ENCODE measurements at places on chromosomes 12 and 14.

DNA sequence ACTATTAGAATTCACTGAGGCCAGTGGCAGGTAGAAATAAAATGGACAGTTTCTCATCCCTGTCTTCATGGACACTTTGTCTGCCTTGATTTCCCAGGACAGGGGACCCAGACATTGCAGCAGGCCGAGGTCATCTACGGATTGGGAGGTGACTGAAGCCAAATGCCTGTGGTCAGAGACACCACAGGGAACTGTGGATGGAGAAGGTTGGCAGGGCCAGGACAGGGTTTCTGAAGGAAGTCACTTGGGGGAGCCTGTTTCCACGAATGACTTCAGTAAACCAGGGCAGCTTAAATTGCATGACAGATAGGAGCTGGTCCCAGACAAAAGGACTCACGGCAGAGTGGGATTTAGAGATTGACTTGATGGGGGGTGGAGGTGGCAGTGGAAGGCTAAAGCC is 224.9 kb downstream of the NTF3 start:
- DNase-seq = no peak

- peak; percentile 56 for DNase-seq
Measured at GRCh38 chr14:51328064-51328771, 88.2 kb downstream of the TMX1 start.

DNA sequence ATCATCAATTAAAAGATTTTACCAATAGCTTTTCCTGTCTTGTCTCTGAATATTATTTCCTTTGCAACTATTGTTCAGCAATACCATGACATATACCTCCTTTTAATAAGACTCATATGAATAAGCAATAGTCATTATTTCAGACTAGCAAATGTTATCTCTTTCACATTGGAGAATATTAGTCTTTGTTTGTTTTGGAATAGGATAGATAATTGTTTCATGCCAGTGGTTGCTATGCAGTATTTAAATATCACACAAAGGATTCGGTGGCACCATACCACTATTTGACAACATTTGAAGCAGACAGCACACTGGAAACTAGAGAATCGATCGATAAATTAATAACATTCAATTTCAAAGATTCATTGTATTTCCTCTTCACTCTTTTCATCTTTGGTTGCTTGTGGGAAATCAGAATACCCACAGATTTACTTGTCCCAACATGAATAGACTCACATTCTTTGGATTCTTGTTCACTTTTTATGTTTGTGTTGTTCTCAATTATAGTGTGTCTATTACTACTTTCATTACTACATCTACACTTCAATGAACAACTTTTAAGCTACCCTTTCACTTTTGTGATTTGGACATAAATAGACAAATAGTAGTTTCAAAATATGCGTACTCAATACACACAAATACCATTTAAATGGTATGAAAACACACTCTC is 42.7 kb upstream of the TBPL2 start:
- DNase-seq = no peak

DNA sequence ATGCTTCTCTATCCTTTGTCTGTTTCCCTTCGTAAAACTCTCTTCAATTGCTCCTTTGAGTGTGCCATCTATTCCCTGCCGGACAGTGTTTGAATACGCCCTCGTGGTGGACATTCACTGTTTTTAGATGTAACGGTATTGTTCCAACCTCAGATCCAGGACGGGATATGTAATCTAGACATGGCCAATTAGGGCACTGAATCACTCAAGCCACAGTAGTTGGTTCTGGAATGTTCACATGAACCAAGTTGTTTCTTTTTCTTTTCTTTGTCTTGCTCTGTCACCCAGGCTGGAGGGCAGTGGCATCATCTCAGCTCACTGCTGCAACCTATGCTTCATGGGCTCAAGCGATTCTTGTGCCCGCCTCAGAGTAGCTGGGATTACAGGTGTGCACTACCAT is 204.2 kb upstream of the PLXNC1 start:
- DNase-seq = no peak

DNA sequence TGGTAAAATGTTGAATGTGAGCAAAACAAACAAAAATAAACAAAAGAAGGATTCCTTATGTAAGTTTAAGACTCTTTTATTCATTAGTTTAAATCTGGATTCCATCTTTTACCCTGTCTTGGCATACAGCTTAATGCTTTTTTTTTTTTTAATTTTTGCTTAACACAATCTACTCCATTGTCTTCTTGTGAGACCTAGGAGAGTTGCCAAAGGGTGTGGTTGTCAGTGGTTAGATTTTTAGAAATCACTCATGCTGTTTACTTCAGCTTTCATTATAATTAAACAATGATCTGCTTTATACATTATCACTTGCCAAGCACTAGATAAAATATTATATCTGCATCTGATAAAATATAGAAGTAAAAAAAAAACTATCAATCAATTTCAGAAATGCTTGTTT is 77.7 kb upstream of the KITLG start:
- no peak for DNase-seq

GRCh38 chr14:69652942-69653684 is 41.7 kb downstream of the SUSD6 start:
- no peak for DNase-seq

GRCh38 chr12:130796985-130797686 is 41.9 kb downstream of the STX2 start:
- peak; percentile 63 for DNase-seq

DNA sequence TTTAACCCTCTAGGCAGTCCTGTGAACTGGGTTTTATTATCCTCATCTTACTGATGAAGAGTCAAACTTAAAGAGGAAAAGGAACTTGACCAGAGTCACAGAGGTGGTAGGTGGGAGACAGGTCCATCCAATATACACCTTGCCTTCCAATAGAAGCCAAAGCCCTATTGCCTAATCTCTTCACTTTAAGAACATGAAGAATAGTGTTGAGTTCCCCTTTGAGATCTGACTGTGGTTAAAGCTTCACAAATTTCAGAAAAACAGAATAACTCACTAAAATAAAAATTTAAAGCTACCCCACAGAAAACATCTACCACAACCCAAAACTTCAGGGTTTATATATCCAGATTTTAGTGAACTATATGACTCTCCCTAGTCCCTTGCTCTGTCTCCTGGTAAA is 115.4 kb downstream of the ETV6 start:
- DNase-seq = no peak

DNA sequence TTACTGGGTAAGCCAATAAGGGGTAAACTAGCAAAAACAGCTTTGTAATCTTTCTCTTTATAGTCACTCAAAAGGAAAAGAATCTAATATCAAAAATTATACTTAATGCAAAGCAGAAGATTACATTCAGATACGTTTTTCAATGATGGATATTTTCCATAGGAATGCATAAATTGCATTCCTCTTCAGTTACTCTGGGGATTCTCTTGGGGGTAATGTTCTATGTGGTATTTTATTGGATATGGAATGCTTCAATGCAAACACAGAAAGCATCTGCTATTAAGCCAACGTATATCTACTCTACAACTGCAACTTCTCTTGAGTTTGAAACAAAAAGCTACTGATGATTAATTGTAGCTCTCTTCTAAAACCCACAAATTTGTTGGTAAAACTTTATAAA is 106.0 kb downstream of the SLC41A2 start:
- no peak for DNase-seq

DNA sequence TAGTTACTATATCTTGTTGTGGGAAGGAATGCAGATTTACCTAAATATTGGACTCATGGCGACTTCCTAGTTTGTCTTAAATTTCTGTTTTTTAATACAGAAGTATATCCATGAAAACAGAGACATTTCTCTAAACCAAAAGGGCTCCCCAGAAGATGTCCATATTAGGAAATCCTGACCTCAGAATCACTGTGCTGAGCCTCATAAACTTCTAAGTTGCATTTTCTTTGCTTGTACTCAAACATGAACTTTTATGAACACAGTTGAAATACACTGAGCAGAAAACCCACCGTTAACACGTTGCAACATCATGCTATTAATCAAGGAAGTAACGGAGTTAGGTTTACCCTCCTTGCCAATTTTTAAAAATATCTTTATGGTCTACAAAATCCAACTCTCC is 42.9 kb upstream of the NR2C1 start:
- no peak for DNase-seq

- DNase-seq = peak; percentile 43
Measured at GRCh38 chr12:31895449-31896150, 63.6 kb upstream of the RESF1 start.

GRCh38 chr14:72892103-72892878 is 1.6 kb downstream of the DPF3 start:
- DNase-seq = peak; percentile 59

- no peak for DNase-seq
Measured at GRCh38 chr14:37089410-37089809, 83.0 kb downstream of the SLC25A21 start.

GRCh38 chr14:60196291-60196690 is 31.1 kb upstream of the DHRS7 start:
- no peak for DNase-seq

DNA sequence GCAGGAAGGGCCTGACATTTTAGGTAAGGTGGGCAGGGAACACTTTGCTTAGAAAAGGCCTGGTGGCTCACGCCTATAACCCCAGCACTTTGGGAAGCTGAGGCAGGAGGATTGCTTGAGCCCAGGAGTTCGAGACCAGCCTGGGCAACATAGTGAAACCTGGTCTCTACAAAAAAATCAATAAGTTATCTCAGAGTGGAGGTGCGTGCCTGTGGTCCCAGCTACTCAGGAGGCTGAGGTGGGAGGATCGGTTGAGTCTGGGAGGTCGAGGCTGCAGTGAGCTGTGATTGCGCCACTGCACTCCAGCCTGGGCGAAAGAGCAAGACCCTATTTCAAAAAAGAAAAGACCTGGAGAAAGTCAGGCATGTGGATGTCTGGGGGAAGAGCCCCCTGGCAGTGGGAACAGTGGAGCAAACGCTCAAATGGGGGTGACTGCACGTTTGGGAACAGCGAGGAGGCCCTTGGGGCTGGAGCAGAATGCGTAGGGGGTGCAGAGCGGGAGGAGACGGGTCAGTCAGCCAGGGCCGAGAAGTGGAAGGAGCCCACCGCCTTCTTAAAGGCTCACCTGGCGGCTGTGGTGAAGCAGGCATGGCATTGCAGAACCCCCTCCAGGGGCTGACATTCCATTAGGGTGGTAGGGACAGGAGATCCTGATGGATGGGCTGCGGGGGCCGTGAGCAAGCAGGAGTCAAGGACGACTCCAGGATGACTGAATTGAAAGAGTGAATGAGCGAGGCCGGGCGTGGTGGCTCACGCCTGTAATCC is 6.2 kb upstream of the KIF26A start:
- no peak for DNase-seq

GRCh38 chr14:69355607-69356281 is 42.4 kb downstream of the ERH start:
- DNase-seq = no peak

Data from activated CD8-positive, alpha-beta memory T cell treated with anti-CD3 and anti-CD28 coated beads, Interleukin-2, amount 50 U/mL, for 48 hours (primary cell).